ENCODE measurements at places on chromosomes 7 and 10.

GRCh38 chr7:139574618-139575337, 51.3 kb downstream of the CLEC2L start:
- no peak for DNase-seq

- no peak for DNase-seq
Observed at GRCh38 chr7:70571403-70571934, 560.5 kb upstream of the GALNT17 start.

- DNase-seq, result no peak
Observed at GRCh38 chr10:22700489-22700888, 13.9 kb downstream of the PIP4K2A start.

- no peak for DNase-seq
Observed at GRCh38 chr10:44922796-44923545, 11.8 kb downstream of the TMEM72 start.

DNA sequence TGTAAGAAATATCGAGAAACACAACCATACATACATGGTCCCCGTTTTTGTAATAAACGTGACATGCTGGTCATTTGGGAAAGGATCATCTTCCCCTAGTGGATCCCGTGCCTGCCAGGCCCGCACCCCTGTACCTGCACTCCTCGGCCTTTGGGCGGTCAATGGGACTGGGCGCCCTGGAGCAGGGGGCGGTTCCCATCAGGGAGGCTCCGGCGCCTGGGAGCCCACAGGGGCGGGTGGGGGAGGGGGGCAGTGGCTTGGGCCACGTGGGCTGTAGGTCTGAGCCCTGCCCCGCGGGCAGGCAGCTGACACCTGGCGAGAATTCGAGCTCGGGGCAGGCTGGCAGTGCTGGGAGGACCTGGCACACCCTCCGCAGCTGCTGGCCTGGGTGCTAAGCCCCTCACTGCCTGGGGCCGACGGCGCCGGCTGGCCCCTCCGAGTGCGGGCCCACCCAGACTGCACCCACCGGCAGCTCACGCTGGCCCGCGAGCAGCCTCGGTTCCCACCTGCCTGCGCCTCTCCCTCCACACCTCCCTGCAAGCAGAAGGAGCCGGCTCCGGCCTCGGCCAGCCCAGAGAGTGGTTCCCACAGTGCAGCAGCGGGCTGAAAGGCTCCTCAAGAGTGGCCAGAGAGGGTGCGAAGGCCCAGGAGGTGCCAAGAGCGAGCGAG, 361.6 kb upstream of the GRM3 start:
- DNase-seq, result no peak

DNA sequence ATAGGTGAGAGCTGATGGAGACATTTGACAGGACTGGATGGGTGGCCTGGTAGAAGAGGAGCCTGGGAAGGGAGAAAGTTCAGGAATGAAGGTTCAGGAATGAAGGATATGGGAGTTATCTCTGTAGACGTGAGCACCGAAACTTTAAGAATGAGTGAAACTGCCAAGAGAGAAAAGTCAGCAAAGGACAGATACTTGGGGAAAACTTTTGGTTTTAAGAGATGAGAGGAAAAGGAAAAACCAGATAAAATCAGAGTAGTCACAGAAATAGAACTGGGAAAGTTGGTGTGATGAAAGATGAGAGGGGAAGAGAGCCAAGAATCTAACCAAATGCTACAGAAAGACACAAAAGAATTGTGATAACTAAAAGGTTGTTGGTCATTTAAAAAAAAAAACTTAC, 88.9 kb downstream of the PRR15 start:
- no peak for DNase-seq

- DNase-seq, result no peak
Observed at GRCh38 chr7:122137251-122138077, 6.6 kb downstream of the AASS start.

DNA sequence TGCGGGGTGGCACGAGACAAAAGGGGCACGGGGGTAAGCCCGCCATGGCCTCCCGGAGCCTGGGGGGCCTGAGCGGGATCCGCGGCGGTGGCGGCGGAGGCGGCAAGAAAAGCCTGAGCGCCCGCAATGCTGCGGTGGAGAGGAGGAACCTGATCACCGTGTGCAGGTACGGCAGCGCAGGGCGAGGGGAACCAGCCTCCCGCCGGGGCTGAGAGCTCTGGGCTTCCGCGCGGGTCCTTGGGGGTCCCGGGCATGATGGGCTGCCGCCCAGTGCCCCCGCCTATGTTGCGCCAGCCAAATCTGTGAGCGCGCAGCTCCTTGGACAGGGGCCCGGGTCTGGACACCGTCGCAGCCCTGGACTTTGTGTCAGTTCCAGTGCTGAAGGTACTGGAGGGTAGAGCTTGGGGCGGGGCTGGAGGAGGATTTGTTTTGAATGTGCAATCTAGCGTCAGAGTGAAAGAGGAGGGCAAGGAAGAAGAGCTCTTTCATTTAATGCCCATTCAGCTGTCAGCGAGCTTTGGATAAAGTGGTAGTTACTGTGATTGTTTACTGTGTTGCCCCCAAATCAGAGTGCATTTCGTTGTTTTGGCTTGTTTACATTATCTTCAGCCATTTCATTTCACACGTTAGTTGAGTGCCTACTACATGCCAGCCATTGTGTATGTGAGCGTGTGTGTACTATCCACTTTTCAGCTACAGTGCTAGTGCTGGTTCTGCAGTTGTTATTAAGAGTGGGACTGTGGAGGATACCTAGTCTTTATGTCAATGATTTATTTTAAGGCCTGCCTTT, 777 bp downstream of the RUNDC3B start:
- peak; percentile 56 for DNase-seq

- DNase-seq, result peak; percentile 72
Observed at GRCh38 chr10:129400426-129400825, 66.6 kb upstream of the MGMT start.

GRCh38 chr7:129315960-129316359, 91.1 kb downstream of the AHCYL2 start:
- no peak for DNase-seq

DNA sequence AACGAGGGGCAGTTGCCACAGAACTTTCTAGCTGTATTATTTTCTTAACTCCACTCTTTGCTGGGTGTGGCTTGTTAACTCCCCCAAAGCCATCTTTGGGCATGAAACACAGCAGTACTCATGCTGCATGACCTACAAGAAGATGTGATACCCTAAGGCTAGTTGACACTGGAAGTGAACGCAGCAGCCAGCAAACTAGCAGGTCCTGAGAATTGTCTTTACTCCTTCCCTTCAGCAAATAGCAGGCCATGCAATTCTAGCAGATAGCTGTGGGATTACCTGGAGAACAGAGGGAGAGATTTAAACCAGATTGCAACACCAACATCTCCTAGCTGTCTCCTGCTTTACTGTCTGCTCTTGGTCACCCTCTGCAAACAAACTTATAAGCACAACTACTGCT, 688.0 kb upstream of the ZWINT start:
- DNase-seq, result no peak

DNA sequence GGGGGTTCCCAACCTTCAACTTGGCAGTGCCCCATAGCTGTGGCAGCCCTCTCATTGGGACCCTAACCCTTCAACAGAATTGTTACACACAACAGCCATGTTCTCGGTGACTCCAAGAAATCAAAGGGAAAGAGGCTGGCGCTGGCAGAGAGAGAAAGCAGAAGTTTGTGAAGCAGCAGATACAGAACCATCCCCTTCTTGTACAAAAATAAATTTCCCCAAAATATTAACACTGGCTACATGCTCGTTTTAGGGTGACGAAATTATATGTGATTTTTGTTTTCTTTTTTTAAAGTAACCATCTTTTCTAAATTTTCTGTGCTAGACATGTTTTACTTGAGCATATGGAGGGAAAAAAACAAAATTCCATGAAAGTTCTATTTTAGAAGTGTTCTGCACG, 45.2 kb upstream of the SAMD8 start:
- no peak for DNase-seq

GRCh38 chr10:75827587-75828021, 396.2 kb downstream of the LRMDA start:
- no peak for DNase-seq

DNA sequence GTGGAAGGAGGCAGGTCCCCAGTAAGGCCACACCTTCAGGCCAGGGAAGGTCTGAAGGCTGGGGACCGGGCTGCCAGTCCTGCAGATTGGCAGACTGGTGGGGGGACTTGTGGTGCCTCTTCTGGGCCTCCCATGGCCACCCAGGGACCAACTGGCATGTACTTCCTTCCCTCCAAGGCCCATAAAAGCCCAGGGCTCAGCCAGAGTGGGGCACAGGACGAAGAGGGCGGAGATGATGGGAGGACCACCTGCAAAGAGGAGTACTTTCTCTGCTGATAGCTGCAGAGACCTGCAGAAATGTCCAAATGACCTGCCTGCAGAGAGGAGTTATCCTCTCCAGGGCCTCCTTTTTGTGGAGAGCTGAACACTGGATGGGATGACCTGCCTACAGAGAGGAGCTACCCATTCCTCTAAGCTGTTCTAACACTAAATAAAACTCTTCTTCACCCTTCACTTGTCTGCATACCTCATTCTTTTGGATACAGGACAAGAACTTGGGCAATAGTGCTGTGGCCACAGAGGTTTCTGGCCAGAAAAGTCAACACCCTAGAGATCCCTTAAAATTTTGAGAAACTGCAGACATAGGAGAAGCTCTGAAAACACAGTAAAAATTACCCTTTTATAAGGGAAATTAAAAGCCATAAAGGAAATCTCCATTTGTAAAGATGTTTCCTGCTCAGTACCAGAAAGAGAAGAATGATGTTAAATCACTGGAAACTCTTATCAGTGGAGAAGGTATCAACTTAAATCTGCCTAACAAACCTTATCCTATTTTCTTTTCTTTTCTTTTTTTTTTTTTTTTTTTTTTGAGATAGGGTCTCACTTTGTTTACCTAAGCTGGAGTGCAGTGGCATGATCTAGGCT, 20.7 kb upstream of the PRF1 start:
- no peak for DNase-seq

DNA sequence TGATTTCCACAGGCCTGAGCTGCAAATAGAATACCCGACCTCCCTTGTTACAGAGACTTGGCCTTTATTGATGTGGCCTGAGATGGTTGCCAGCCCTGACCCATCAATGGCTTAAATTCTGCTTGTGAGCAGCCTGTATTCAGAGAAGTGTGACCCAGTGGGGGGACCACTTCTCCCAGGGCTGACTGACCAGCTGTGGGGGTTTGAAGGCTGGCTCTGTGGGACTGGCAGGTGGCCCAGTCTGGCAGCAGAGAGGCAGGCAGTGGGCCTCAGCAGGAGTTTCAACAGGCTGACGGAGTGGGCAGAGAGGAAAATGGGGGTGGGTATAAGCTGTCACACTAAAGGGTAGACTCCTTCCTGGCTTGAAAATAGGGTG, 12.2 kb upstream of the PPIF start:
- no peak for DNase-seq

DNA sequence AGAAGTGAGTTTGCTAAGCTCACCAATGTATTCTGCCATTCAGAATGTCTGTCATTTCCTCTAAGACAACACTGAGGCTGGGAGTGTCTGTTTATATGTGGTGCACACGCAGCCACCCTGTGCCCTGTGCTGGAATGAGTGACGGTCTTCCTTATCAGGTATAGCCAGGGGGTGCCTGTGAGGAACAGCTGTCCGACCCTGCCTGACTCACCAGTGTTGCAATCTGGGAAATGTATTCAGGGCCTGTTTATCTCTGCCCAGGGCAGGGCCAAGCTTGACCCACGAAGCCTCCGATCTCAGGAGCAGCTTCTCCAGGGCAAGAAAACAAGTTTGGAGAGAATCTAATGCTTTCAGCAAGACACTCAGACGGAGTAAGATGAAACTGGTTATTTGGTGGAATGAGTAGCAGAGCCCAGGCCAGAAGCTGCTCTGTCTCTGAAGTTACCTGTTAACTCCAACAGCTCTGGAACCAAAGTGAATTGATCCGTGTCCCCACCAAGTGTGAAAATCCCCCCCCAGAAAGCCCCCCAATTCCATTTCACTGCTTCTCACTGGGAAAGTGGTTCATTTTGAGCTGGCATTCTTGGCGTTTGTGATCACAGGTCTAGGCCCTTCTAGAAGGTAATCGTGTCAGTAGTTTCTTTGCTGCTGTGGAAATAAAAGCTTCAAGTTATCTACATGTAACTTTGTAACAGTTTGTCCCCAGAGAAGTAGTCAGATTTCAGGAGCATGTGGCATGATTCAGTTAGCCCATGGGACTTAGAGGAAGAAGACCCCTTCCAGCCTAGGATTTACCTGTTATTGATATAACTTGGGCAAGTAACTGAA, 6.1 kb upstream of the UBE2H start:
- peak; percentile 40 for DNase-seq

GRCh38 chr10:74730246-74730645, 96.2 kb upstream of the KAT6B start:
- no peak for DNase-seq

GRCh38 chr10:90592638-90593302, 265.1 kb downstream of the HTR7 start:
- peak; percentile 83 for DNase-seq

DNA sequence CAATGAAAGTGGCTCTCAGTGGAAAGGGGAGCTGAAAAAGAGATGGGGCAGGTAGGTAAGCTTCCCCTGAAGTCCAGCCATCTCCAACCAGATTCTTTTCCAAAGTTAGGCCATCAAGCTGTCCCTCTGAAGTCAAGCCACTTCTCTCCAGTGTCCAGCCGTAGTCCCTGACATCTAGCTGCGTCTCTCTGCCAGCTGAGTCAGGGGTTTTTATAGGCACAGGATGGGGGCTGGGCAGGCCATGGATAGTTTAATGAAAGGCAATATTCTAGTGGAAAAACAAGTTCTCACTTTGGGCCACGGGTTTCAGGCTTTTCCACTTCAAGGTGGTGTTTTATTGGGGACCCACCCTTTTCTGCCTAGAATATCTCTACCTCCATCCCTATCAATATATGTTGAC, 36.8 kb downstream of the AVL9 start:
- no peak for DNase-seq

GRCh38 chr7:95238252-95238943, 85.9 kb downstream of the PON1 start:
- no peak for DNase-seq

DNA sequence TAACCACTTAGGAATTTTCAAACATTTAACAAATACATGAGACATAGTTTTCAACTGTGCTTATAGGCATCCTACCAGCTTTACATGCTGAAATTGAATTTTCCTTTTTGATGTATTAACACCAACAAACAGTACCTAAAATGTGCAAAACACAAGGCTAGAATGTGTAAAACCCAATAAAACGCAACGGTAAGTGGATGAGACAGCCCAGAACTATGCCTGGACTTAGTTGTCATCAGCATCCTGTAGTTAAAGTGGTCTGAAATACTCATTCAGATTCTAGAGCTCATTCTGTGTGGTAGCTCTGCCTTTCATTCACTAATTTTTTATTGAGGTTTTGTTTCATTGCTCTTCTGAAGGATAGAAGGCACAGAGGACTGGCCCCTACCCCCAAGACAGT, 137.1 kb downstream of the BMPER start:
- no peak for DNase-seq
